ENCODE measurements at places on chromosomes 11 and 22.

DNA sequence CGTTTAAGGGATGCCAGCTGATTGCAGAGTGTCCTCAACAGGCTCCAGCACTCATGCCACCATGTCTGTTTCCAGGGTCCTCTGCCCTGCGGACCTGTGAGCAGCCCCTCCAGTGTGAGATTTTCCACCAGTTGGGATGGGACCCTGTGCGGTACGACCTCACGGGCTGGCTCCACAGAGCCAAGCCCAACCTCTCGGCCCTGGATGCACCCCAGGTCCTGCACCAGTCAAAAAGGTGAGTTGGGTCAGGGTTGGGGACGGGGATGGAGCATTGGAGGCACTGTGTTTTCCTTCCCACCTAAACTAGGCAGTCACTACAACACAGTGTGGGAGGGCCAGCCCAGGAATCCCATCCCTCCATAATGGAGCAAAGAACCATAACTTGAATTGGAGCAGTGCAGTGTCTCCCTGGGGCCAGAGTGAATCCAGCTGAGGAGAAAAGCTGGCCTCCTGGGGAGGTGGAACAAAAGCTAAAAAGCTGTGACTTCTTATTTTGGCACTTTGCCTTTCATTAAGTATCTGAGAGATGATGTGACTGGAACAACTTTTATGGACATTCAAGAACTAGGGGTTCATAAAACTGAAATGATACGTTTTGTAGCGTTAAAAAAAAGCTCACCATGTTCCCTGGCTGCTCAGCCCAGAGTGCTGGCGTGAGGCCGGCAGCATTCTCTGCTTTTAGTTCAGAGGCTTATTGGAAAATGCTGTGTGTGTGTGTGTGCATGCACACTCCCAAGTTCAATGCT lies 101.8 kb downstream of the MYO18B start:
- DNase-seq: no peak

GRCh38 chr11:132115454-132115853 lies 745.0 kb downstream of the NTM start:
- DNase-seq: no peak

GRCh38 chr22:42920101-42920820 lies 63.2 kb upstream of the ARFGAP3 start:
- DNase-seq: no peak

DNA sequence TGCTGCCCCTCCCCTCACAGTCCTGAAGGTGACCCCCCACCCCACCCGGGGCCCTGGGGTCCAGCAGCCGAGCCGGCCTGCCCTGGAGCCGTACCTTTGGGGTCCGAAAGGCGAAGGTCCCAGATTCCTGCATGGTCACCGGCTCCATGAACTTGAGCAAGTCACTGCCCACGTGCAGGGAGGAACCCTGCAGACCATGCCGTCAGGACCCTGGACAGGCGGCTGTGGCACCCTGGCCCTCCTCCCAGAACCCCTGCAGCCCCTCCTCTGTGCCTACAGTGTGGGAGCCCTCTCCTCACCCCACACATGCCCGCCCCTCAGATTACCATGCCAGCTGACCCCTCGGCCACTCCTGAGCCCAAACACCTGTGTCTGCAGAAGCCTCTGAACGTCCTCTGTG lies 14.3 kb upstream of the MAPK11 start:
- DNase-seq: no peak

DNA sequence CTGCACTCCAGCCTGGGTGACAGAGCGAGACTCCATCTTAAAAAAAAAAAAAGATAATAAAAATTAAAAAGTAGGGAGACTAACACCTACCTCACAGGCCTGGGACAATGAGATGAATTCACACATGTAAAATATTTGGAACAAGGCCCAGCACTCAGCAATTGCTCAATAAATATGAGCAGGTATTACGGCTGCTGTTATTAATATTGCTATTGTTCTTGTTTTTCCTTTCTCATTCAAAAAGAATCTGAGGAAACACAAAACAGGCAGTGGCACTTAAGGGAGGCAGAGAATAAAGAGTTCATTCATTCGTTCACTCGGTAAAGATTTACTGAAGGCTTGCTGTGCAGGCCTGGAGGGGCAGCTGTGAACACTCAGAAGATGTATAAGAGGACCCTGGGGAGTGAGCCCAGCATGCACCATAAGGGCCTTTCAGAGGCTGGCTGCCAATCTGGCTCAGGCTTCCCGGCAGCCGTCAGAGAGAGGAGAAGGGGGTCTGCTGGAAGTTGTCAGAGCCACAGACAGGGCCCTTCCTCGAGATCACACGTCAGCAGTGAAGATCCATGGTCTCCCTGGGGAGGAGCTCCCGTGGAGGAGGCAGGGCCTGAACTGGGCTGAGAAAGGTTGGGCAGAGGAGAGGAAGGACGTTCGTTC lies 51.6 kb upstream of the TCF20 start:
- DNase-seq: no peak

DNA sequence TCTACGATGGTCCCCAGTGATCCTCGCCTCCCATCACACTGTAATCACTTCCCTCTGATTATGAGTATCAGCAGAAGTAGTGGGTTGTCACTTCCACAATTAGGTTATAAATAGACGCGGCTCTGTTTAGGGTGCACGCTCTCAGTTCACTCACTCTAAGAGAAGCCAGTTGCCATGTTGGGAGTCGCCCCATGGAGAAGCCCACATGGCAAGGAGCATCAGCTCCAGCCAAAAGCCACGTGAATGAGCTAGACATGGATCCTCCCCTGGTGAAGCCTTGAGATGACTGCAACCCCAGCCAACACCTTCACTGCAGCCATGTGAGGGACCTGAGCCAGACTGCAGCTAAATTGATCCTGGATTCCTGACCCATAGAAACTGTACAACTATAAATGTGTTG lies 26.4 kb upstream of the MYOD1 start:
- DNase-seq: no peak

- no peak for DNase-seq
These were observed 2354.7 kb upstream of the RAG2 start for GRCh38 chr11:38952698-38953097.

DNA sequence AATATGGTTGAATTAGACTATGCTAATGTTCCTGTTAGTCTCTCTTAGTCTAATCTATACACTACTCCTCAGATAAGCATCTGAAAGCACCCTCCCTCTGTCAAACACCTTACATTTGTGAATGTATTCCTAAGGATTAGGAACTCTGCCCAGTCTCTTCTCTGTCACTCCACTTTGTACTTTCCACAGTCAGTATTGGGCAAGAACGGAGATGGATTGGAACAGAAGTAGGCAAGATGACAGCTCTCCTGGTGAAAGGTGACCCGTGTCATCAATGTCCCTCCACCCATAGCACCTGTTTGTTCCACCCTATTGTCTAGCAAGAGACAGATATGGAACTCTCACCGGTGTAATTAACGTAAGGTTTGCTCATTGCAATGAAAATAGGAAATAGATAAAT lies 613.8 kb downstream of the CNTN5 start:
- no peak for DNase-seq

DNA sequence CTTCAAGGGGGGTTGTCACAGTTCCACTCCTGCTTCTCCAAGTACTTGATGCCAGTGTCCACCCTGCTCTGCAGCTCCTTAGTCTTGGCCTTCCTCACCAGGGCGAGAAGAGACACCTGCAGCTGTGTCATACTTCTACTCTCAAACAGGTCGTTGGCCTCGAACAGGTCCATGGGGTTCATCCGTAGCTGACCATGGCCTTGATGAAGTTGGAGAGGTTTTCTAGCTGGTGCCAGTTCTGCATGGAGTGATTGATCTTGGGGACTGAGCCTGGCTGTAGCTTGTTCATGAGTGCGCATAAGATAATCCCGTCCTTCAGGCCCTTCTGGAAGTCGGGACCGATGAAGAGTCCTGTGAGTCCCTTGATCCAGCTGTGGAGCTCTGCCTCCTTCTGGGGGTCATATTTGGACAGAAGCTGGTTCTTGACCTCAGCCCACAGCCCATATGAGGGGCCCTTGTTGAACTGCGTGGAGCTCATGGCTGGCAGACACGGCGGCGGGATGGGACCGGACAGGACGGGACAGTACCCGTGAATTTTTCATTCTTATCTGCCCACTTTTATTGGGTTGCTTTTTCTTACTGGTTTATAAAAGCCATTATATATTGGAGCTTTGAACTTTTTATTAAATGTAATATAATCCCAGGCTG lies 33.4 kb upstream of the HORMAD2 start:
- no peak for DNase-seq

- no peak for DNase-seq
These were observed 6.6 kb upstream of the OR6X1 start for GRCh38 chr11:123760894-123761293.

DNA sequence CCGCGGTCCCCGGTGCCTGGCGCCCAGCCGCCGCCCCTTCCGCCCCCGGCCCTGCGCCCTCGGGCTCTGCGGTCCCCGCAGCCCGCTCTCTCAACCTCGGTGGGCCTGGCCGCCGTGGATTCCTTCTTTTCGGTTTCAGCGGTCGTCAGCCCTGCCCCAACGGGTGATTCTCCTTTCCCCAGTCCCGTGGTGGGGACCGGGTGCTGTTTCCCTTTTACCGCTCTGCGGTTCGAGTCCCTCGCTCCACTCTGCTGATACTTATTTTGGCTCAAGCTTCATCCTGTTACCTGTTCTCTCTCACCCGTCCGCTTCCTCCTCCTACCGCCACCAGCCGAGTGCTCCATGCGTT lies 494 bp downstream of the ZDHHC5 start:
- no peak for DNase-seq

DNA sequence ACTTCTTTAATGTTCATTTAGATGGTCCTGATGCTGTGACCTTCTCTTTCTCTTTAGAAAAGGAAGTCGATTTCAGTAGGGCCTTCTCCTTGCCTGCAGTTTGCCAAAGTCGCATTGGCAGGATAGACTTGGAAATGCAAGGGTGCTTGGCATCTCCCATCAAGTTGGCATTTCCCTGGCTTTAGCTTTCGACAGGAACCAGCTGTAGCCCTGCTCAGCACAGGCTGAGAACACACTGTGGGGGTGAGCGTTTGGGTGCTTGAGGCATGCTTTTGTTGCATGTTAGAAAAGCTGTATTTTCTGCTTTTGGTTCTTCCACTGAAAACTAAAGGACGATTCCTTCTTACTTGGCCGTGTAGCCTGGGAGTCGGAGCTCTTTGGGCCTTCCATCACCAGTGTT lies 37.7 kb downstream of the LDLRAD3 start:
- no peak for DNase-seq

GRCh38 chr11:35260342-35260985 lies 121.5 kb downstream of the CD44 start:
- DNase-seq: no peak

DNA sequence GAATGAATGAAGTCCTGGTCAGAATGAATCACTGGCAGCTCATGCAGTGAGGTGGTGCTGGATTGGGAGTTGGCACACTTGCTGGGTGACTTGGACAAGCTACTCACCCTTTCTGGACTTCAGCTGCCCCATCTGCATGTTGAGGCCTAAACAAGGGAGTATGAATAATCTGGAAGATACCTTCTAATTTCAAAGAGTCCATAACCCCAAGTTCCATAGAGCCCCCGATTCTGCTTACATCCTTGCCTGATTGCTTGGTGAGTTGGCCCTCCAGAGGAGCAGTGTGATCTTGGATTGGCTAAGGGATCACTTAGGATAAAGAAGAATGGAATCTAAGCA lies 18.3 kb upstream of the ACCSL start:
- DNase-seq: no peak

DNA sequence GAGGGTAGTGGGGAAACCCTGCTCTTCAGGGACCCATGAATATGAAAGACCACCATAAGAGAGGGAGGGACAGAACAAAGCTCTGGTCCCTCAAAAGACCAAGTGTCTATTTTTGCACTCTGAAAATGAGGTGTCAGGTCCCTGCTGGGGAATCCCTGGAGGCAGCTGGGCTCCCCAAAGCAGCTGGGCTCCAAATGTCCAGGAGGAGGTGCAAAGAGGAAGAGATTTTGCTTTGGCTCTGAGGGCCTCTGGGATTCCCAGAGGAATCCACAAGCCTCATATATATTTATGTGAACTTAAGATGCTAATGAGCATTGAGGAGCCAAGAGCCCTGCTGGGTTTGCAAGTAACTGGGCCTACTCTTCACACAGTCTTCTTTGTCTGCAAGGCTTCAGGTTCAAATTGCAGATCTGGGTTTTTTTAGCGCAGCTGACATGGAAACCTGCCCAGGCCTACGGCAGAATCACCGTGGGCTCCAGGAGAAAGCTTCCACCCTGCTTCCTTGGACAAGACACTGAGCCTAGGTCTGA lies 26.0 kb downstream of the CLMP start:
- no peak for DNase-seq

- no peak for DNase-seq
These were observed 24.3 kb downstream of the KCNQ1OT1 start for GRCh38 chr11:2675540-2675939.

- no peak for DNase-seq
These were observed 217.3 kb upstream of the TMEM45B start for GRCh38 chr11:129598378-129598777.

GRCh38 chr11:58637371-58637770 lies 14.9 kb downstream of the CNTF start:
- no peak for DNase-seq

DNA sequence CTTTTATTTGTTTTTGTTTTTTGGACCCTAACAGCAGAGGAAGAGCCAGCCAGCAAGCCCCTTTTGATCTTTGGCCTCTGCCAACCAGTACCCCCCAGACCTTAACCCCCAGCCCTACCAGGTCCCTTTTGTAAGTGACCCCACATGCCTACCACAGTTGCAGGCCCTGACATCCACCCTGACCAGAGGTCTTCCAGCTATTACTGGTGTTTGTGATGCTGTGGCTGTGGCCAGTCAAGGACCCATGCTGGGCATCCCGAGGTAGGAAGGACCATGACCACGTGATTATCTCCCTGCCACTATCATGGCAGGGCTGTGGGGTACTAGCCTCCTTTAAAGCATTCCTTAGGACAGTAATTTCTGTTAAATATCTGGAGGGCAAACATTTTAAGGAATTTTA lies 9.0 kb downstream of the MED15 start:
- DNase-seq: no peak

GRCh38 chr11:10606536-10607208 lies 38.2 kb upstream of the LYVE1 start:
- DNase-seq: peak; percentile 26

DNA sequence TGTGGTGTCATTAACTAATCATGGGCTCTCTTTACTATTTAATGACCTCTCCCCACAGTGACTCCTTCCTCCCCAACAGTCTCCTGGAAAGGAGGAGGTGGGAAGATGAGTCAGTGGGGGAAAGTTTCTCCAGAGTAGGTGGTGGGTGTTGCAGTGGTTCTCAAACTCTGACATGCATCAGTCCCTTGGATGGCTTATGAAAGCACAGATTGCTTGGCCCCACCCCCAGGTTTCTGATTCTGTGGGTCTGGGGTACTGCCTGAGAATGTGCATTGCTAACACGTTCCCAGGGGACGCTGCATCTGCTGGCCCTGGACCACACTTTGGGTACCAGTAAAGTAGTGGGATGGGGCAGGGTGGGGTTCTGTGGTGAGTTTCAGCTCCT lies 9.8 kb downstream of the CD82 start:
- DNase-seq: no peak

Data from NAMALWA (cell line).